ENCODE measurements at places on chromosomes 6 and 20.

DNA sequence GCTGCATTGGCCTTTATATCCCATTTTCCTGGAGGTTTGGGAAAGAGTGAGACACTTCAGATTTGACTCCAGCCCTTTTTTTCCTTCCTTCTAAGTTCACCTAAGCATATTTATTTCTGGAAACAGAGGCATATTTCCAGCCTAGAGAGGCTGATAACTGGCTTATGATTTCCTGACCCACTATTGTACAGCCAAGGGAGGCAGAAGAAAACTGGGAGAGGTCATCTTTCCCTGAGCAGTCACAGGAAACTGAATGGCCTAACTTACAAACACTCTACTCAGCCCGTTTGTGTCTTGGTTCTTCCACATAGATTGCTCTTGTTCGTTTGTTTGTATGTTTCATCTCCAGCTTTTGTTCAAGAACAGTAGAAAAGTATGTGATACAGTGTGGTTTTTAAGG lies 64.2 kb upstream of the LTV1 start:
- no peak for DNase-seq

GRCh38 chr6:142908235-142908634 lies 36.7 kb downstream of the HIVEP2 start:
- DNase-seq, result no peak

DNA sequence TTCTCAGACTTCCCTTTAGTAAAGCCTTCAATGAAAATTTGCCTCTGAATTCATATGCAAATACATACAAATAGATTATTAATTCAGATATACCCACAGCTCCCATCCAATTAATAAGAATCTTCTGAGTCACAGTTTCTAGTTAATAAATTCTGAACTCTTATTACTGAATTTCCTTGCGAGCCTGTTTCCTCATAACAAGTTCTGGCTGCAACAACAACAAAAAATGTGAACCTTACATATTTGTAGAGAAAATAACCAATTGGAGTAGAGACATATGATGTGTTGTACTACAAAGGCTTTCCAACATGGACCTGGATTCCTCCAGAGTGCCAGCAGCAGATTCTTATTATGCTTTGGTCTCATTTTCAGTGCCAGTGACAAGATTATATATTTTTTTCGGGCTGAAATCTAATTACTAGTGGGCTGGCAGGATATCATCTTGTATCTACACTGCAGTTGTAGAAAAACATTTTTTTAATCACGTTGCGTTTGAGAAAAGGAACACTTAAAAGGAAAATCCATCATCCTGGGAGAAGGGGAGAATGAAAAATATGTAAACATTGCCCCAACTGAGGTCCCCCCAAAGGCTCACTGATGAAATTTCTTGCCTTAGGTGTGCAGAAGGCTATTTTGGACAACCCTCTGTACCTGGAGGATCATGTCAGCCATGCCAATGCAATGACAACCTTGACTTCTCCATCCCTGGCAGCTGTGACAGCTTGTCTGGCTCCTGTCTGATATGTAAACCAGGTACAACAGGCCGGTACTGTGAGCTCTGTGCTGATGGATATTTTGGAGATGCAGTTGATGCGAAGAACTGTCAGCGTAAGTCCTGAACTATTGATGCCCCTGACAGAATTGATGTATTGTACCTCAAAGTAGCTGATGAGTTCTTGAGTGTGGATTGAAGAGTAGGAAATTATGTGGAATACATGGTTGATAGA lies 404.6 kb downstream of the LAMA2 start:
- no peak for DNase-seq

- DNase-seq, result no peak
Observed at GRCh38 chr6:149050160-149050559, 267.4 kb upstream of the TAB2 start.

DNA sequence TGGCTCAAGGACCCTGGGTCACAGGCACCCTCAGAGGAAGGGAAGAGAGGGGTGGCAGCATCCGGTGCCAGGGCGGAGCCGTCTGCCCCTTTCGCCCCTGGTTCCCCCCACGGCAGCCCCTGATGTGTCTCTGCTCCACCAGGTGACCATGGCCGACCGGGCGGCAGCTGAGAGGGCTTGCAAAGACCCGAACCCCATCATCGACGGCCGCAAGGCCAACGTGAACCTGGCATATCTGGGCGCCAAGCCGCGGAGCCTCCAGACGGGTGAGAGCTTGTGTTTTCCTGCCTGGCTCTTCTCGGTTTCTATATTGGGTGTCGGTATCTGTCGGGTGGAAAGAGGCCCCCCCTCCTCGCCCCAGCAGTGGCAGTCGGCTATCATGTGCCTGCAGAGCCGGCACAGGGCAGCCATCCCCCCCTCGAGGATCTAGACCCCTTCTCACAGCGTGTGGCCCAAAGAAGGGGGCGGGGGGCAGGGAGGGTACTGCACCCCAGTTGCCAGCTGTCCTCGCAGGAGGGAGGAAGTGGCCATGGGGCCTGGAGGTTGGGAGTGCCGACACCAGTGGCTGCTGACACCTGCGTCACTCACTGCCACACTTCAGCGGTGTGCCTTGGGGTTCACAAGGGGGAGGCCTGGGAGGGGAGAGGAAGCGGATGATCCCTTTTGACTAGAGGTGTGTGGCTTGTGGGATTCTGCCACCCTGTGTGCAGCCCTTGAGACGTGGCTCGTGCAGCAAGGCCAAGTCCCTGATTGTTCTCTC lies 1.5 kb downstream of the RBM38 start:
- no peak for DNase-seq

DNA sequence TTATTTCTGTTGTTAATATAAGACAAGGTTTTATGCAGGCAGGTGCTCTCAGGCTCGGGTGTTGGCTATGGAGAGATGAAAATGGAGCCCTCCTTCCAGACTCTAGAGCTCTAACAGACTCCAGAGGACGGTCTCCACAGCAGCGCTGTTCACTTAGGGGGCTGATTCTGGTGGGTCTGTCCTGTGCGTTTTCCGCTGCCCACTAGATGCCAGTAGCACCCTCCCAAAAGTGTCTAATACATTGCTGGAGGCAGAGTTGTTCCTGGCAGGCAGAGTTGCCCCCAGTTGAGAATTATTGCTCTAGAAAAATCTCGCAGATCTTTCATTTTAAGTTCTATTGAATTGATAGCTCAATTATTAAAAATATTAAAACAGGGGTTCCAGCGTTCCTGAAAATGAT lies 109.9 kb downstream of the MAP3K4 start:
- DNase-seq, result no peak

DNA sequence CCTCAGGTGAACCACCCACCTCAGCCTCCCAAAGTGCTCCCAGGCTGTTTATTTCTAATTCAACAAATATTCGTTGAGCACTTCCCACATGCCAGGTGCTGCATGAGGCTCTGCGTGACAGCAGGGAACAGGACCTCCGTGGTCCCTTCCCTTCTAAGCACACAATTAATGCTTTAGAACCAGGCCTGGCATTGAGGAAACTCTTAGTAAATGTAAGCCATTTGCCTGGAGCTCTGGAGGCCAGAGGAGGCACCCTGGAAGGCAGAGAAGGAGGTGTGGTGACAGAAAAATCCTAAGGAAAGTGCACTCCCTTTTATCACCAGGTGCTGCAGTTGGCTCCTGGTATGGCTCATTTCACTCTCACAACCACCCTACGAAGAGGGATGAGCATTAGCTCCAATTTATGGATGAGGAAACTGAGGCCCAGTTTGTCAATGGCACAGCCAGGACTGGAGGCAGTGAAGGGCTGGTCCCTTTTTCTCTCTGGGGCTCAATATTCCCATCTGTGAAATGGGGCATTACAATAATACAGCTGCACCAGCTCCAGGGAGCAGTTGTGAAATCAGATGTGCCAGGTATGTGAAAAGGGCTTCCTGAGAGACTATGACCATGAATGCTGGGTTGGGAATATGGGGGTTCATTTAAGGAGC lies 8.1 kb upstream of the ID1 start:
- DNase-seq, result no peak

All from AG09319 (cell line).